ENCODE measurements at places on chromosomes 6 and 20.

DNA sequence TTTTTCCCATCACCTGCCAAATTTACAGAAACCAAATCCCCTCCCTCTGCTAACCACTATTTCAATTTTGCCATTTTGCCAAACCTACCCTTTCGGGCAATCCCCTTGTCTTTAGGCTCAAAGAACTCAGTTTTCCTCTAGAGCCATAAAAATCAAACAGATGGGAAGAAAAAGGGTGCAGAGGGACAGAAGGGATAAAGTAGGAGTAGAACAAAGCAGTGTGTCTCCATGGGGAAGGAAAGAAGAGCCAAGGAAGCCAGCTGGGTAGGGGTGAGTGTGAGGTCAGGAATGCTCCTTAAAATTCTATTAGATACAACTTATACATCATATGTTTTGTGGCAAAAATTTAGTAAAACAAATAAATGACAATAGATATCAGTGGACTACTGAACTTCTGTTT is 316.5 kb downstream of the BTBD9 start:
- DNase-seq: no peak

GRCh38 chr6:25927756-25928216 is 2.7 kb downstream of the SLC17A2 start:
- DNase-seq: no peak

DNA sequence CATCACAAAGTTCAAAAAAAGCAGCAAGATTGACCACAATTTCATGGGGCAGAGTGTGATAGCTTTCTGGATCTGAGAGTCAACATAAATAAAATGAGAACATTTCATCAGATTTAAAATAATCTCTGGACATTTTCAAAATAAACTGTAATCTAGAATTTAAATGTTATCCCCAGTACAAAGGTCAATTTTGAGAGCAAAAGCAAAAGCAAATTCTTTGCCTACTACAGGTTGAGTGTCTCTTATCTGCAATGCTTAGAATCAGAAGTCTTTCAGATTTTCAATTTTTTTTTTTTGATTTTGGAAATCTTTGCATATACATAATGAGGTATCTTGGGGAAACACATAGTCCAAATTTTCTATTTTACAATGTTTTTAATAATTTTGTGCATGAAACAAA is 67.6 kb upstream of the LYRM2 start:
- no peak for DNase-seq

DNA sequence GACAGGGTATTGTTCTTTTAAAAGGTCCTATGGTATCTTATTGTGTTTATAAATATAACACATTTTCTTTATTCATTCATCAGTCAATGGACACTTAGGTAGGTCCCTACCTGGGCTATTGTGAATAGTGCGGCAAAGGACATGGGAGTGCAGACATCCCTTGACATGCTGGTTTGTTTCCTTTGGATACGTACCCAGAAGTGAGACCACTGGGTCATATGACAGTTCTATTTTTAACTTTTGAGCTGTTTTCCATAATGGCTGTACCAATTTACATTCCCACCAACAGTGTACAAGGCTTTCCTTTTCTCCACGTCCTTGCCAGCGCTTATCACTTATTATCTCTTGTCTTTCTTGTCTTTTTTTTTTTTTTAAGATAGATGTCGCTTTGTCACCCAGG is 627.5 kb downstream of the PRKN start:
- no peak for DNase-seq

- DNase-seq: no peak
Observed at GRCh38 chr6:150517175-150517574, 82.5 kb upstream of the PLEKHG1 start.

- no peak for DNase-seq
Observed at GRCh38 chr20:33401921-33402369, 626 bp upstream of the CDK5RAP1 start.

DNA sequence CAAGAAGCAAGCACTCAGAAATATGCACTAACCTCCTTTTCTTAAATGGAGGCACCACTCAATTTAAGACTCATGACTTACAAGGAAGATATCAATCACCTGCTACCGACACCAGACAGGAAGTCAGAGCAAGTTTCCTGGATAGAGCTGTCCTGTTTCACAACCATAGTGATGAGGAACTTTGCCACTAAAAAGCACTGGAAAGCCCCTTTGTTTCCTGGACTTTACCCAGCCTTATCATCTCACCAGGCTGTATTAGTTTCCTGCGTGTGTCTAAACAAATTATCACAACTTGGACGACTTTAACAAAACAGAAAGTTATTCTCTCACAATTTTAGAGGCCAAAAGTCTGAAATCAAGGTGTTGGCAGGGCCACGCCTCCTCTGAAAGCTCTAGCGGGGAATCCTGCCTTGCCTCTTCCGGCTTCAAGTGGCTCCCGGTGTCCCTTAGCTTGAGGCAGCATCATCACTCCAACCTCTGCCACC is 253.8 kb upstream of the STXBP5 start:
- no peak for DNase-seq

- no peak for DNase-seq
Observed at GRCh38 chr6:110214338-110214737, 34.1 kb downstream of the CDC40 start.

DNA sequence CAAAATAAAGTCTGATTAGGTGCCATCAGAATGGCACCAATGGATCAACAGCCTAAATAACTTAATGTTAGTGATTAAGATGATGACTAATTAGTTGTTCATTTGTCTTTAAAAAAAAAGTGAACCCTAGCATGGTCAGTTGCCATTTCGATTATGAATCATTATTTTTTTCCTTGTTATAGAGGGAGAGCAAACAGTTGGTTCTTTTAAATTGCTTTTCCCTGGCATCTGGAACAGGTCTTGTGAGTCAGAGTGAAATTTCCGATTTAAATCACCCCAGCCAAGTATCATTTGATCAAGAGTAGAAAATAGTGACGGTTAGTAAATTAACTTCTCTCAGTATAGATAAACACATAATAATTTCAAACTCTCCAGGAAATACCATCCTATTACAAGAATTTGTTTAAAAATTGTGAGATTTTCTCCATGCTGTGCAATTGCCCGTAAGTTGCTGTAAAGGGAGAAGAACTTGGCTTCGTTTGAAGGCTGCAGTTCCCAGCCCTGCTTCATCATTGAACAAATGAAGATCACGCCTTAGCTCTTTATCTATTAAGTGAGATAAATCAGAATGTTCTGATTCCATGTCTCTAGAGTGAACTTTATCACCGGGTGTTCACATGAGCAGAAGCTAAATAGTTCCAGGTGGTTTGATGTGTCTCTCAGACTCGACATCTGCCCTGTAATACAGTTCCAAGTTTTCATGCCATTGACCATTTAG is 741.3 kb downstream of the DOK5 start:
- no peak for DNase-seq

DNA sequence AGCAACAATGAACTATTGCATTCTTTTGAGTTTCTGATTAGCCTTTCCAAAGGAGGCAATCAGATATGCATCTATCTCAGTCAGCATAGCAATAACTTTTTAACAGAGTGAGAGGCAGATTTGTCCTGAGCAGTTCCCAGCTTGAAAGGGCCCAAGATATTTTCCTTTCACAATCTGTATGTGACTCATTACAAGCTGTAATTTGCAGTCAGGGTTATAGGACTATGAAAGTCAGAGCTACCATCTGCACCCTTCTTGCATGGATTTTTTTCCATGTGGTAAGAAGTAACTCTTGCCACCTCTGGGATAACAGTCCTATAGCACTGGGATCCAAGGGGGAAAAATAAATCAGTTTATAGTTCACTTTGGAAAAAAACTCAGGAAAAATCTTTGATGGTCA is 318.2 kb upstream of the RGS17 start:
- DNase-seq: no peak

DNA sequence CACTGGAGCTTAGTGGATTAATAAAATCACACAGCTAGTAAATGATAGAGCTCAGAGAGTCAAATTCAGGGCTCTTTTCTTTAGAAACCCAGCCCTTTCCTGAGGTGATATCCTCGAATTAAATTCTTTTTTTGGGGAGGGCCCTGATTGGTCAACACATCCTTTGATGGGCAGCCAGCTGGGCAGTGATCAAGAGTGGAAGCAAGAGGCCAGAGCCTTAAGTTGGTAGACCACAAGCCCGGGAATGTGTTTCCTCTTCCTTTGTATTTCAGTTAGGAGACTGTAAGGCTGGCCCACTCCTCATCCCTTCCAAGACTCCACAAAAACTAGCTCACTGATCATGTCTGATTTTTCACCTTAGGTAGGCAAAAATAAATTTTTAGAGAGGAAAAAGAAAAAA is 640.5 kb downstream of the DHX35 start:
- DNase-seq: no peak

- no peak for DNase-seq
Observed at GRCh38 chr6:24606200-24606930, 39.6 kb downstream of the KIAA0319 start.

GRCh38 chr20:36540551-36541211 is 638 bp upstream of the MYL9 start:
- DNase-seq: no peak
